ENCODE measurements at places on chromosomes 3 and 15. TPM values are rescaled to one million over a fixed set of nuclear protein-coding genes. Genes with fewer than 3 reads are reported as not detected.

The SLC28A1 gene
- 0.83 TPM for total RNA-seq

The KLHL40 gene
- total RNA-seq: 0.57 TPM

The SLC22A13 gene
- total RNA-seq: 0.22 TPM

- DNase-seq: peak; percentile 89
These were observed at the start of gene TNFSF10 for GRCh38 chr3:172522871-172523818. TNFSF10 (minus strand) TSS chr3:172523430; CDS start chr3:172523384, 46 bp downstream.
